ENCODE measurements at places on chromosomes 5 and 9. TPM values are rescaled to one million over a fixed set of nuclear protein-coding genes. Genes with fewer than 3 reads are reported as not detected.

Gene EQTN
- not detected for total RNA-seq

Gene SPDL1
- 34.1 TPM for total RNA-seq

Gene GPR150
- 0.20 TPM for total RNA-seq

Gene MCC
- total RNA-seq: 44.7 TPM

Gene SLC36A2
- total RNA-seq: not detected

Gene POU5F2
- total RNA-seq: 0.46 TPM

Gene PTGES
- not detected for total RNA-seq

Gene ADGRD2
- total RNA-seq: not detected

Gene PDCD1LG2
- total RNA-seq: 24.3 TPM

Gene ORM2
- total RNA-seq: not detected

Gene CKMT2
- total RNA-seq: 0.07 TPM

Gene MYOT
- not detected for total RNA-seq

Gene CDC25C
- 15.5 TPM for total RNA-seq

Gene PCDHGA8
- total RNA-seq: 0.46 TPM

Gene QRFP
- total RNA-seq: not detected

Gene F2R
- total RNA-seq: 125 TPM

Gene POLE3
- 52.6 TPM for total RNA-seq

Gene CACNA1B
- 0.07 TPM for total RNA-seq

Gene SH3GL2
- total RNA-seq: 0.79 TPM

Gene CCDC192
- total RNA-seq: not detected

Gene SNX24
- total RNA-seq: 12.7 TPM

Gene OTP
- not detected for total RNA-seq

Gene RASGEF1C
- total RNA-seq: not detected

Gene TGFBI
- total RNA-seq: 16.9 TPM
